GM06990 (cell line): ENCODE measurements at places on chromosomes 2 and 18.
A peak's percentile ranks its signal among the peaks of the same experiment; 100 is the strongest.

DNA sequence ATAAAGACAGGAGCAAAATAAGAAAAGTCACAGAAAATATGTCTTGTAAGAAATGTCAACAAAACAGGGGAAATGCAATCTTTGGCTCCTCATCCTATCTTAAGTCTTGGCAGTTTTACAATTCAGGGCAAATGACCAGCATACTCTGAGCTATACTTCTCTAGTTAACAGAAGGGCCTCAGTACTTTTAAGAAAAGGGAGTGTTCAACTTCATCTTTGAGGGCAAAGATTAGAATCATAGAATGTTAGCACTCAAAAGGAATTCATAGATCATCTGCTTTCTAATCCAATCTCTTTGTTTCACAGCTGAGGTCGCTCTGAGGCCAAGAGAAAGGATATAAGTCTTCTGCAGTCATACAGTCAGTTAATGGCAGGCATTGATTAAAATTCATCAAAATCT is 174.0 kb upstream of the NT5C1B start:
- DNase-seq, result no peak

- DNase-seq, result no peak
Observed at GRCh38 chr2:117519721-117520120, 294.8 kb upstream of the DDX18 start.

DNA sequence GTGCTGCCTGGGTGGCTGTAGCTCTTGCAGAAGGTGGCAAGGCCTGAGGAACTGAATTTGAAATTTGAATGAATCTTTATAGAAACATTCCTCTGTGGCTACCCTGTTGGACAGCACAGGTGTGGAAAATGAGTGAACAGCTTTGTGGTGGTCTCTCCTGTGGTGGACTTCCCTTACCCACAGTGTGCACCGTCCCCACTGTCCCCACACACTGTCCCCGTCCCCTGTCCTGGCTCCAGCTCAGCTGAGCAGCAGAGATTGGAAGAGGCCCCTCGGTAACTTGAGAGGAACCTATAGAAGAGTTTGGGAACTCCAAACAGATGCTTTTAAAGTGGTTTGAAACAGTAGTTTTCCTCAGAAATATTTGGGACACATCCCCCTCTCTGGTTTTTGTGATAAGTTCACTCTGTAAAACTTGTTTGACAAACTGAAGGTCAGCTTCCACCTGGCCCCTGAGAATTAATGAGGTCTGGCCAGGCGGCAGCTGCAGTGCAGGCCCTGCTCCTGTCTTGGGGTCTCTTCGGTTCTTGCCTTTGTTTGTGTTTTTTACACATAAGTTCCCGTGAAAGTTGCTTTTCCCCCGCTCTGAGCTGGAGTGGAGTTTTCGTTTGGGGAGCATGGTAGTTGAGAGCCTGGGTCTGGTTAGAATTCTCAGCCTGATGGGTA is 63.2 kb downstream of the ASAP2 start:
- DNase-seq, result no peak

- DNase-seq, result no peak
Observed at GRCh38 chr2:161586517-161587167, 37.6 kb upstream of the SLC4A10 start.

- DNase-seq, result peak; percentile 30
Observed at GRCh38 chr2:236570081-236570868, 650 bp downstream of the ACKR3 start.

DNA sequence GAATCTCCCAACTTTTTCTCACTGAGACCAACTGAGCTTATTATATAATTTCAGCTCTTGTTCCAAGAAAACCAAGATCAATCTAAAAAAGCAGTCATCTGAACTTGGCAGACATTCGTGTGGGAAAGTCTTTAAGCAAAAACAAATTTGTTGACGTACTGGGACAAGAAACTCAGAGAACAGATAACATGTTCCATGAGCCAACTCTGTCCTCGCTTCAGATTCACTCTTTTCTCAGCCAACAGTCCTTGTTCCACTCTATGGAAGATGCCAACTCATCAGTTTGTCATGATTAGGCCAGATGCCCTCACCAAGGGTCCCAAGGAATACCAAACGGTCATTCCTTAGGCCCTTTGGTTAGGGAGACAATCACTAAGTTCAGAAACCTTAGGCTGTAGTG is 224.2 kb upstream of the CTAGE1 start:
- no peak for DNase-seq

DNA sequence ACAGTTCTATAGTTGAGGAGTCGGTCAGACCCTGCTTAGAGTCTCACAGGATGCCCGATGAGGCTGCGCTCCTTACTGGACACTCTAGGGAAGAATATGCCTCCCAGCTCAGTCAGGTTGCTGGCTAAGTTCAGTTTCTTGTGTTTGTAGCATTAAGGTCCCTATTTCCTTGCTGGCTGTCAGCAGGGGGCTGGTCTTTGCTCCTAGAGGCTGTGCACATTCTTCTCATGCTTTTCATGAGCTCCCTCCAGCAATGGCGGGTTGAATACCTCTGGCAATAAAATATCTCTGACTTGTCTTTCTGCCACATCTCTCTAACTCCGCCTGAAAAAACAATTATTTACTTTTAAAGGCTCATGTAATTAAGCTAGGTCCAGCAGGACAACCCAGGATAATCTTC is 79.4 kb upstream of the DNAJC10 start:
- DNase-seq, result no peak

GRCh38 chr2:43110442-43110871 is 115.9 kb downstream of the ZFP36L2 start:
- DNase-seq, result no peak

DNA sequence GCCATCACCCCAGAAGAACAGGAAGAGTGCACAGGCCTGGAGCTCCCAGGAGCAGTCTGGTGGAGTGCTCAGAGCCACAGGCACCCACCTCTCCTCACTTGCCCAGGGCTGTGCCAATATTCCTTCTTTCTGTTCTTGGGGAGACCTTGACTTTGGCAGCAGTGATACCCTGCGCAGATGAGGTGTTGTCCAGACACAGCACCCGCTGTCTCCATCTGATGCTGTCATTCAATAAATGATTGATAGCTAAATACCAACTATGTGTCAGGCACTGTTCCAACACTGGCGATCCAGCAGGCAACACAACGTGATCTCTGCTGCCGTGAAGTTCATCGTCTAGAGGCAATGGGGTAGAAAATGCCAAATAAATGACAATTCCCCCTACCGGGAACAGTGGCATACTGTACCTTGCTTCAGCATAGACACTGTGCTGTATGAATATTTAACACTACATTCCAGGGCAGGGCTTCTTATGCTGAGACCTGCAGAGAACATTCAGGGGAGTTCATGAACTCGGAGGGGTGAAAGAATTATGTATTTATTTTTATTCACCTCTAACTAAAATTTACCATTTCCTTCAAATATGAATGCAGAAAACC is 320.5 kb upstream of the NCKAP5 start:
- DNase-seq, result no peak

DNA sequence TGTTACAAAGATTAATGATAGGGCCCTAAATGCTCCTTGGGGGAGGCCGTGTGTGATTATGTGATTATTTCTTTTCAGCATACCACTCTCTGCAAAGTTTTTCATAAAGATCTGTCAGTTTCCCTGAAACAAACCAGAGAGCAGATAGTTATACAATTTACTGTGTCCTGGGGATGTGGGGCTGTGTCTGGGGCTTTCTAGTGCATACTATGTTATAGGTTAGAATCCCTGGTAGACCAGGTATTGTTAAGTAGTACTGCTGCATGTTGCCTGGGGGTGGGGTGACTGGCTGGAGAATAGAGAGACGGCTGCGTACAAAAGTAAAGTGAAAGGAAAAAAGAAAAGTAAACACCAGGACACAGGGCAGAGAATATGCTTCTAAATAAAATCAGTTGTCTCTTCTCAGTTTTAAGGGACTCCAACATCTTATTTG is 3.3 kb upstream of the CCBE1 start:
- no peak for DNase-seq

DNA sequence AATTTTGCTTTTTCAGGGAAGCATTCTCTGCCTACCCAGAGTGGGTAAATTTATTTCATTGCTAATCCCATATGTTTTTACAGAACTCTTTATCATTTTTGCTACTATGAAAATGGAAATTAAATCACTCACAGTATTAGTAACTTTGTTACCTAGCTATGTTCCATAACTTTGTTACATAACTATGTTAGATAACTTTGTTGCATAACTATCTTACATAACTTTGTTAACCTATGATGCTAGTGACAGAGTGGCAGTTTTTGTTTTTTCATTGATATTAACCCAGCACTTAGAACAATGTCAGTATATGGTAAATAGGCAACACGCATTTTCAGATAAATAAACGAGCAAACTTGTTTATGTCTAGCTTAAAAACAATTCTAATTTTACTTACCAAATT is 286.6 kb downstream of the LRP1B start:
- no peak for DNase-seq

DNA sequence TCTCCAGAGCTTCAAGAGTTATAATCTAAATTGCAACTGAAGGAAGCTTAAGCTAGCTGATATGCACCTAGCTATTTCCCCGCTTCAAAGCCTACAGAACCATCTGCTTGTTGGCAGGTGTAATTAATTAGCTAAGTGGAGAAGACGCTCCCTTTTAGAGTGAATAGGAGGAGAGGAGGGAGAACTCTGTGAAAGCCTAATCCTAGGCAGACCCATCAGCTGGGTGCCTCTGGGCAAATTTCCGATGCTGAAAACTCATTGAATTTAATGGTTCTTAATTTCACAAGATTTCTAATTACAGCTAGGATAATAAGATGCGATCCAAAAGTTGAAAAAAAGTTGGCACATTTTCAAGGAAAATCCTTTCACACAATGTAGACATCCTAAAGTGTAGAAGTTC is 735.9 kb downstream of the ERBB4 start:
- DNase-seq, result no peak

GRCh38 chr2:68749345-68749744 is 14.7 kb downstream of the ARHGAP25 start:
- no peak for DNase-seq

GRCh38 chr2:20427931-20428526 is 18.8 kb upstream of the RHOB start:
- DNase-seq, result no peak

- DNase-seq, result no peak
Observed at GRCh38 chr2:99757611-99758114, 267.8 kb upstream of the REV1 start.

- no peak for DNase-seq
Observed at GRCh38 chr2:161355983-161356382, 47.8 kb downstream of the PSMD14 start.

DNA sequence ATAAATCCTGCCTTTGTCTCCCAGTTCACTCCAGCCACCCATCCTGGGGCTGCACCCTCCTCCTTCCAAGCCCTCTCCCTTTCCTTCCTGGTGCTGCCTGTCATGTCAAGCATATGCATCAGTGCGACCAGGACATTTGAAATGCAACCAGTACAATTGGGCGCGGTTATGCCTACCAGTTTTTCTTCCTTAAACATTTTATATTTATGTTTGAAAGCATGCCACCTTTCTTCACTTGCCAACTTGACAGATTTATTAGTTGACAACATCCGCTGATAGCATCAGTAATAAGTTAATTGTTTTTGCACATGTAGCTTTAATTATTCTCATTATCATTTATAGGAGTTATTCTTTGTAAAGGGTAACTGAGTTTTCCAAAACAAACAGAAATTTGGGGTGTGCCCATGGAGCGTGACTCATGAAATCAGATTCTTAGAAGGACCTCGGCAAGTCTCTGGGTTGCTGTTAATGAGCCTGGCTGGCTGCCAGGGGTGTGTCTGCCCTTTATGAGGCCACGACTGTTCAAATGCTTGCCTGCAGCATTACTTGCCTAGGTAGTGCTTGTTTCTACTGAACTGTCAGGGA is 32.8 kb upstream of the IL1B start:
- DNase-seq, result no peak

DNA sequence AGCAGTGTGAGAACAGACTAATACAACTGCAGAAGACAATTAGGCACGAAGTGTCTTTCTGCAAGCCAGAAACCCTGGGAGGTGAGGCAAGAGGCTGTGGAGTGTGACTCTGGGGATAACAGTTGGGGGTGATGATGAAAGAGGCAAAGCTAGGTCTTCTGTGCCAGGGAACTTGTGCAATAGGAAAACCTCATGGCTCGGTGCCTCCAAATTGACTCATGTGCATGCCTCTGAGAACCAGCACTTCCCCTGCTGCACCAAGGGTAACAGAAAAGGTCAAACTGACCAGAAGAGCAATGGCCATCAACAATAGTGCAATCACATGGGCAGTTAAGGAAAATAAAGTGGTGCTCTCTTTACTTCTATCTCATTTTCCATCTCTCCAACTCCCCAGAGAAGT is 136.4 kb downstream of the SCG2 start:
- no peak for DNase-seq

DNA sequence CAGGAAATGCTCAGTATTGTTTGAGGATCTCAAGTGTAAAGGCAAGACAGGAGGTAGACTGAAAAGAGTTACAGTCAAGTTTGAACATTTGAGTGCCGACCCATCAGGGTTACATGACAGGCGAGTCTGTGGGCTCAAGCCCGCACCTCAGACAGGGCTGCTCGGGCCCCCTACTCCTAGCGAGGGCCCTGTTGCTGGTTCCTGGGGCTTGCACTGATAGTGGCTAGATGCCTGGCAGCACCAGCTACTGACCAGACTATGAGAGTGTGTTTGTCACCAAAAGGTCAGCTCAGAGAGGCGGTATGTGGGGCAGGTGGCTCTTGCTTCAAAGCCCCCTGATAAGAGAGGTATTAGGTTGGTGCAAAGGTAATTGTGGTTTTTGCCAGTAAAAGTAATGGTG is 35.6 kb upstream of the CYP27C1 start:
- no peak for DNase-seq

GRCh38 chr18:13461469-13461868 is 242.9 kb downstream of the LDLRAD4 start:
- DNase-seq, result no peak

DNA sequence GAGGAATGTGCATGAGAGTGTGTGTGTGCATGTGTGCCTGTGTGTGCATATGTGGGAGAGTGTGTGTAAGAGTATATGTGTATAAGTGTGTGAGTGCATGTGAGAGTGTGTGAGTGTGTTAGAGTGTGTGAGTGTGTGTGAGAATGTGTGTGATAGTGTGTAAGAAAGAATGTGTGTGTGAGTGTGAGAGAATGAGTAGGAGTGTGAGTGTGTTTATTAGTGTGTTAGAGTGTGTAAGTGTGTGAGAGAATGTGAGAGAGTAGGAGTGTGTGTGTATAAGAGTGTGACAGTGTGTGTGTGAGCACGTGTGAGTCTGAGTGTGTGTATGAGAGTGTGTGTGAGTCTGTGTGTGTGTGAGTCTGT is 21.2 kb downstream of the GYPC start:
- no peak for DNase-seq

- DNase-seq, result no peak
Observed at GRCh38 chr2:70006447-70006784, 45.0 kb upstream of the ASPRV1 start.

- no peak for DNase-seq
Observed at GRCh38 chr2:9004338-9005204, 1.1 kb upstream of the MBOAT2 start.

DNA sequence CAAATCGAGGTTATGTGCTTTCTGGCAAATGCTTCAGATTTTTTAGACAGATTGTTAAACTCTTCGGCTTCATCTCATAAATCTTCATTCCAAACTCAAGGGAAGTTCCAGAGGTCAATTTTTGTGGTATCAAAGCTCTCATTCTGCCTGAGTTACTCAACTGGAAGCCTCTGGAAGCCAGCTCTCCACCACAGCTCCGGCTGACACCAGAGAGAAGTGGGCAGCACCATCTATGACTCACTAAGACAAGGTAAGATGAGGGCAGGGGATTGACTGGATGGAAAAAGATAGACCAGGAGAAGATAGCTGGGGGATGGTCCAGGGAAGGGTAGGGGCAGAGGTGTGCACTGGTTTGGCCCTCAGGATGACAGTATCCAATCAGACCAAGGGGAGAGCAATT is 137.3 kb upstream of the HNRNPA3 start:
- no peak for DNase-seq

- DNase-seq, result no peak
Observed at GRCh38 chr2:170745305-170745704, 24.9 kb upstream of the ERICH2 start.
